ENCODE measurements at places on chromosomes 1 and 21. TPM values are rescaled to one million over a fixed set of nuclear protein-coding genes. Genes with fewer than 3 reads are reported as not detected.
A peak's percentile ranks its signal among the peaks of the same experiment; 100 is the strongest.

TOMM20 gene
- total RNA-seq = 89.3 TPM

DNA sequence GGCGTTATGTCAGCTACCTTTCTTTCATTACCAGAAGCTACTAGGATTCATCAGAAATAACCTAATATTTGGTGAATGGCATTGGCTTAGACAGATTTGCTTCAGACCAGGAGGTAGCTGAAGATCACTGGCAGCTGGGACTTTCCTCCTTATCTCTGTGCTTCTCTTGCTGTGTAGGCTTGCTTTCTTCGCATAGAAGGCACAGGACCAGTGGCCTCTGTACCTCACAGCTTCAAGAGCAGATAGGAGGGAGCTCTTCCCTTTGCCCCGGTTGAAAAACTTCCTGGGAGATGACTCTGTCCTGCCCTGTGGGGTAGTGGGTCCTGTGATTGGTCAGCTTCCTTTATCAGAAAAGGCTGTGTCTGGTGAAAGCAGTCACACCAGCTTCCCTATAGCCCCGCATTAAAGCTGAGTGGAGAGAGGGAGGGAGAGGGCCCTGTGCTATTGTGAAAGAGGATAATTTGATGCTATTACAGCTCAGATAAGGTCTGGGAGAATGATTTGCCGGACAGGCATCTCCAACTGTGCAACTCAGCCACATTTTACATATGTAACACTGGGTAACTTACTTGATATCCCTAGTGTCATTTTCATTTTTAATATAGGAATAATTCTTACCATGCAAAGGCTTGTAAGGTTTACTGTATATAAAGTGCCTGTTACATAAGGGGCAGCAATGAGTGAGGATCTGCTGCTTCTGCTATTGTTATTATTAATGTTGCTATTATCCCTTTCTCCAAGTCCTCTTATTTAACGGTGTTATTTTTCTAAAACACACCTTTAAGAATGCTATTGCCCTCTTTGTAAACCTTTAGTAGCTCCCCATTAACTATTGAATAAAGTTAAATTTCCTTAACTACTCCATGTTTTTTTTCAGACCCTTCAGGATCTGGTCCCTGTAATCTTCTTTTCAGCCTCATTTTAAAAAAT, 31.6 kb downstream of the OSBPL9 start:
- no peaks in the 10 kb centered on the region for H3K27me3 ChIP-seq
- H3K27ac ChIP-seq = no peak overlapping the region
- no peak for DNase-seq
- H3K4me3 ChIP-seq = no peak overlapping the region

DNA sequence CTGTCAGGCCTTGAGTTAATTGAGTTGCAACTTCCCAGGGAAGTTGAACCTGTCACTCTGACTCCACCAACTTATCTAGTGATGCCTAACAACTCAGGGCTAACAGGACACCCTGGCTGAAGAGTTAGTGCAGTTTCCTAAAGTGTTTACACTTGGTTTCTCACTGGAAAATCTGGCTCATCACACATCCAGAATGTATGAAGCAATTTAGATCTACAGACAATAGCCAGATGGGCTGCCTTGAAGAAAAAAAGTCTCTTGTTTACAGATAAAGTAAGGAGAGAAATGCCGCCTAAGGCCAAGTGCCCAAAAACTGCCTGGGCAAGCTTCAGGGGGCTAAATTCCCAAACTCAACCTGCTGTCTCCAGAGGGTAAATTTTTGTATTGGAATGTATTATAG, 446.3 kb upstream of the NCAM2 start:
- H3K27me3 ChIP-seq = no peaks in the 10 kb centered on the region
- DNase-seq = no peak
- no peaks in the 10 kb centered on the region for H3K4me1 ChIP-seq
- H3K27ac ChIP-seq = no peak overlapping the region

DNA sequence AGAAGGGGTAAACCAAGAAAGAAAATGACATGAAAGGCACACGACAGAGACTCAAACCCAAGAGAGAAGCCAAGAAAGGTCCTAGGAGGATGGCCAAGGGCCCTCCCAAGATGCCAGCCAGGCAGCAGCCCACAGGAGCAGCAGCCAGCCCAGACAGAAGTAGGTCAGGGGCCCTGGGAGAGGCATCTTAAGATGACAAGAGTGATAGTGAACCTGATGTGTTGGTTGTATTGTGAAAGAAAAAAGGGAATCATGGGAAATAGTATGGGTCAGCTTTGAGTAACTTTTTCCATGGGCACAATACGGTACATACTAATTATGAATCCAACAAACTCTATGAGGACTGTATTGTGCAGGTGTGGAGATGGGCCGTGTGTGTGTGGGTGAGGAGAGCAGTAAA, 3.3 kb downstream of the CCSAP start:
- peaks cover 16% of the 10 kb centered on the region for H3K36me3 ChIP-seq
- DNase-seq = no peak
- peaks cover 4% of the 10 kb centered on the region for H3K27me3 ChIP-seq
- peak overlapping the region; percentile 46 for H3K27ac ChIP-seq
- H3K4me3 ChIP-seq = peak overlapping the region; percentile 83

FCGR3A gene
- 0.18 TPM for total RNA-seq

S100A2 gene
- total RNA-seq = 1.2 TPM

GRCh38 chr1:230292689-230293389, 133.3 kb downstream of the PGBD5 start:
- H3K4me1 ChIP-seq = no peaks in the 10 kb centered on the region
- no peaks in the 10 kb centered on the region for H3K36me3 ChIP-seq
- H3K4me3 ChIP-seq = no peak overlapping the region
- peaks cover 14% of the 10 kb centered on the region for H3K27me3 ChIP-seq
- DNase-seq = no peak
- H3K27ac ChIP-seq = no peak overlapping the region

DNA sequence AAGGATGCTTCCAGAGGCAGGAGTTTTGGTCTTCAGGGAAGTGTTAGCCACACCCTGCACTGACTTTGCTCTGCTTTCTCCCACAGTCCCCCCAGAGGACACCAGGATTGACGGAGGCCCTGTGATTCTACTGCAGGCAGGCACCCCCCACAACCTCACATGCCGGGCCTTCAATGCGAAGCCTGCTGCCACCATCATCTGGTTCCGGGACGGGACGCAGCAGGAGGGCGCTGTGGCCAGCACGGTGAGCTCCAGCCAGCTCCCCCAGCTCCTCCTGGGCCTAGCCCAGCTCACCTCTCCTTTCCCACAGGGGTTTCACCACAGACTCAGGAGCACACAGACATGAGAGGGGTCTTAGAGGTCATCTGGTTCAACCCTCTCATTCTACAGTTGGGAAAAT, 90.9 kb downstream of the KIRREL1 start:
- no peak overlapping the region for H3K4me3 ChIP-seq
- H3K27ac ChIP-seq = no peak overlapping the region
- DNase-seq = no peak
- no peaks in the 10 kb centered on the region for H3K27me3 ChIP-seq
- no peaks in the 10 kb centered on the region for H3K36me3 ChIP-seq

ZNF691 gene
- 10.4 TPM for total RNA-seq

DNA sequence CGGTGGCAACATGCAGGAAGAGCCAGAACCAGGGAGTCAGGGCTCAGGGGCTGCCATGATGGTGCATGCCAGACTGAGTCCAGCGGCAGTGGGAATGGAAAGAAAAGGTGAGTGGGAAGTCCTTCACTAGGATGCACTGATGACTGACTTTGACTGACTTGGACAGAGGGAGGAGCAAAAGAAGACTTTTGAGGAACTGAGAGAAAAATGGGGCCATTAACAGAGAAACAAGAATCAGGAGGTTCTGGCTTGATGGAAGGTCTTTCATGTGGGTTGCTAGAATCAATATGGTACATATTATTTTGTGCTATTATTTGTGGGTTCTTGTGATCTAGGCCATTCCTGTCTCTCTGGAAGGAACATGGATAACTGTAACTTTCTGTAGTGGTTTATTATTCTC, 454.6 kb upstream of the PROX1 start:
- no peaks in the 10 kb centered on the region for H3K27me3 ChIP-seq
- H3K27ac ChIP-seq = no peak overlapping the region
- H3K36me3 ChIP-seq = no peaks in the 10 kb centered on the region
- DNase-seq = no peak

DNA sequence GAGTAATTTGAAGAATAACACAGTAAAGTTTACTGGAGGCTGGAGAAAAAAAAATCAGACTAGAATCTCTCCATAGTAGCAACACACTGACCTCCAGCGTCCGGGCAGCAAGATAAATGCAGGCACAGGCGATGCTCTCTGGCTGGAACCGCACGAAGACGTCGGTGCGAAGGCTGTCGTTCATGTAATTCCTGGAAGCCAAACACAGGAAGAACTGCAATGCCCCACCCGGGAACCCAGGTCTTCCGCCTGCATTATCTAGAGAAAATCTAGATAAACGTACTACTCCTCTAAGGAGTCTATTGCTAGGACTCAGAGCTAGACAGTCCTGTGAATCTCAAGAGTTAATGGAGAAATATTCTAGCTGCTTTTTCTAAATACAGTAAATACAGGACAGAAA, 8.5 kb downstream of the CCNL2 start:
- H3K27me3 ChIP-seq = no peaks in the 10 kb centered on the region
- no peak for DNase-seq
- peaks cover 90% of the 10 kb centered on the region for H3K36me3 ChIP-seq
- H3K4me3 ChIP-seq = no peak overlapping the region

Data from activated CD4-positive, alpha-beta memory T cell treated with anti-CD3 and anti-CD28 coated beads, Interleukin-2, amount 10 ng/mL, durations not matched to agents 7 days and 5 days (primary cell).